Tongue (tissue), 3 donors: ENCODE measurements at places on chromosomes 5 and 9.

DNA sequence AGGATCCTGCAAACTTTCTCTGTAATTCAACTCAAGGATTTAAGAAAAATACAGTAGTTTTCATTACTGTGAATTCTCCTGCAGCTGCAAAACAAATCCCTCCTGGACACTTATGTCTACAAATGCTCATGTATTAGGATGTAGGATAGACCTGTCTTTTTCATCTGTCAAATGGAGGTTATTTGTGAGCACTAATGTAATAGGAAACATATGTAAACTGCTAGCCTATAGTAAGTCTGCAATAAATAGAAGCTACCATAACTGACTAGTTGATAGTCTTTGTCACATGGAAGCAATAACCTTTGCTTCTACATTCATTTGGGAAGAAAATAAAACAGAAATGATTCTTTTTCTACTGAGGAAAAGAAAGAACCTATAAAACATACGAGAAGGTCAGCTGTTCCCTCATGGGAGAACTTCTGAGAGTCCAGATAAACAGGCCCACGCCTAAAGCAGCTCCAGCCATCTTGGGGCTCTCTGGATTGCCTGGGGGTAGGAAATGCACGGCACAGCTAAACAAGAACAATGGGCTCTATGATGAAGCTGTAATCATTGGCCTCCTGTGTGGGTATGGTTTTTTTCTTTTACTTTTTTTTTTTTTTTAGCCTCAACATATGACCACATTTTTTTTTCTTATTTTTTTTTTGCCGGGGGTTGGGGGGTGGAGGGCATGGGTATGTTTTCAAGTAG is 6.2 kb downstream of the KCNV2 start:
- DNase-seq = peak; percentile 70

GRCh38 chr5:93225748-93226147 is 355.3 kb downstream of the NR2F1-AS1 start:
- DNase-seq = peak; percentile 31

- DNase-seq = peak; percentile 6
These were observed 667.2 kb upstream of the ZNF608 start for GRCh38 chr5:125413496-125414274.

GRCh38 chr9:91994422-91994821 is 44.4 kb upstream of the ROR2 start:
- no peak for DNase-seq

DNA sequence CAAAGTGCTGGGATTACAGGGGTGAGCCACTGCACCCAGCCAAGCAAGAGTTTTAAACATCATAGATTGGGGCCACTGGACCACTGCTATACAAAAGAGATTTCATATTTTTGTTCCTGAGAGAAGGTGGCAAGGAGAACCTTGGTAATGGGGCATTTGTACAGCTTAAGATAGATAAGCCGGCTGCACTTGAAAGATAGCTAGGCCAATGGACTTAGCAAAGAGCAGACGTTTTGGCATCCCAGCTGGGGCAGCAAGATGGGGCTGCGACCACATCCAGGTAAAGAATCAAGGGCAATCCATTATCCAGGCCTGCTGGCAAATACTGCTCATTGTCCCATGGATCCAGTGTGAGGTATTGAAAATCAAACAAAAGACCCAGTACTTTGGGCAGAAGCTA is 3.9 kb upstream of the ISCA1 start:
- DNase-seq = no peak

DNA sequence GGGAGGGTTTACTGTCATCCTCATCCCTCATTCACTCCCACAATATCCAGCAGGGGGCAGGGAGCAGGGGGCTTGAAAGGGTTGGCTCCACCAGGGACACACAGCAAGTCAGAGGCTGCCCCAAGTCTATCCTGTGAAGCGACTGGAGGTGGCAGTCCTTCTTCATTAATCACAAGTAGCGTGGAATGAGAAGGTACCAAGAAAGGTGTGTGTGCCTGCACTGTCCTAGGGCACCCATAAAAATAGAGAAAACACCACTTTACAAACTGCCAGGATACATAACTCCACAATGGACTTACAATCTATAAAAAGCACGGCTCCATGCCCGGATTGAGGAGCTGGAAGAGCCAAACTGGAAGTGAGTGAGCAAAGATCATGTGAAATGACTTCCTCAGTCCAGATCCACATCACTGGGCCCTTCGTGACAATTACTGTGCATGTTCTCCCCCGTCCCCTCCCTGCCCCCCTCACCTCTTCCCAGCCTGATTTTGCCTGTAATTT is 183.9 kb downstream of the SLIT3 start:
- no peak for DNase-seq

DNA sequence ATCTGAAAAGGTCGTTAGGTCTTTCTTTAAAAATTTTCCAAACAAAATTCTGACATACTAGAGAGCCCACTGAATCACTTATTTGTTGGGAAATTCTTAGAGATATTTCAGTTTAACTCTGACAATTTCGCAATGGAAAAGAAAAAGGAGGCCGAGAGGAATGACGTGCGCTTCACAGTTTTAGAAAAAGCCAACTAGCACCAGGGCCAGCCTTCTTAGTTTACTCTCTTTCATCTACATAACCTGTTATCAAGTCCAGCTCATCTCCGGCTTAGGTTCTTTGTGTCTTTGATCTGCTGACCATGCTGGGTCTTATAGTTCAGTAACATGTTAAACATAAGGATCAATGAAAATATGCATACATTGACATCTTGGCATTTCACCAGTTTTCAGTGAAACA is 201.7 kb upstream of the TAS2R1 start:
- DNase-seq = no peak

DNA sequence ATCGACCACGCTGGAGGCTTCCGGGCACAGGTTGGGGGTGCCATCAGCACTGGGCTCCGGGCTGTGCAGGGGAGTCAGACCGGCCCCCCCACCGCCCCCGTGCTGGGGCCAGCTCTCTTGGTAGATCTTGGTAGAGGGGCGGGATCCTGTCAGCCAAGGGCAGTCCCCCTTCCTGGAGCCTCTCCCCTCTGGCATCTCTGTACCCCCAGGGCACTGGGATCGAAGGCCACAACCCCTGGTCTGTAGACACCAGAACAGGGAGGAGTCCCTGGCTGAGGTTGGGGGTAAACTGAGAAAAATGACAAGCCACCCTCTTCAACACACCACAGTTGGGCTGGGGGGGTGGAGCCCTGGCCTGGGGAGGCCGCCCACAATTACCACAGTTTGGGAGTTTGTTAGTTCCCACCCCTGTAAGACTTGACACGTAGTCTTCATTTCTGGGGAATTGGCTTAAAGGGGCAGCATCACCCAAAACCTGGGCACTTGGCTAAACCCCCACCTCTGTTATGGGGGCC is 882 bp downstream of the CERCAM start:
- no peak for DNase-seq

DNA sequence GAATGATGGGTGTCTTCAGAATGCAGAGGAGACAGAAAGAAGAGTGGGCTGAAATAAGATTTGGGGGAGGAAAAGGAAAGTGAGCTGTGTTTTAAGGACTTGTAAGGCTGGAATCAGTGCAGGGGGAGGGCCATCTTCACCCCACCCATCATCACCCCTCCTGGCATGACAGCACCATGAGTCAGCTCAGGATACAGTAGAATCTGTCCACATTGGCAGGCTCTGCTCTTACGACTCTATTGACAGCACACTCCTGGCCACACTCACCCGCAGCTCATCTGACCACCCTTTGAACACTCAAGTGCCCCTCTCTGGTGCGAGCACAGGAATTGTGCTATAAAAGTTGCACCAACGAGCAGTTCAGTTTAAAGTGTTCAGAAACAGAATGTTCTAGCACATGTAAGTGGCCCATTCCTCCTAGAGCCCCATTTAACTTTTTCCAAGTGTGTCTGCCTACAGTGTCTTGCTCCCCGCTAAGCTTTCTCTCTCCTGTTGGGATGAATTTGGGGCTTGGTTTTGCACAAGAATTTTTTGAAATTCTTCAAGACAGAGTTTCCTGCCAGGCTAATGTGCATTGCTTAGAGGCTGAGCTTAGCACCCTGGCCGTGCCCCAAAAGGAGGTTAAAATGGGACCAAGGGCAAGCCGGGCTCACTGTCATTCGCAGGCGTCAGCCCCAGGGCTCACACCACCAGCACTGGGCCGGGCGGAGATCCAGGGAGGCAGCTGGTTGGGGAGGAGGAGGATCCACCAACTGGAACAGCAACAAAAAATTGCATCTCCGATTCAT is 12.0 kb downstream of the ADRA1B start:
- peak; percentile 64 for DNase-seq

GRCh38 chr5:18433336-18433735 is 799.1 kb downstream of the TAF11L14 start:
- no peak for DNase-seq

DNA sequence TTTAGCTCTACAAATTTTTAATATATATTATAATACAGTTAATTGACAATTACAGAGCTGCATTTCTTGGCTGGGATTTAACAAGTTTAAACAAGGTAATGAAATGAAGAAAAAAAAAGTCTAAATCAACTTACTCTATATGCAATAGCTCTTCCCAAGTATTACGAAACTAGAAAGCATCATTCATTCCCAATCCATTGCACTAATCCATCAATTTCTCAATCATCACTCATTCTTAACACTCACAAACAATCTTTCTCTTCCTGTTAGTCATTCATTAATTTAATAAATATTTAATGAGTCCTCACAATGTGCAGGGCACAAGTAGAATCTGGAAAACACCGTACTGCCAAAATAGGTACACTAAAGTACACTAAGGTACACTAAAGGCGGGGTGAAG is 42.9 kb upstream of the APBA1 start:
- DNase-seq = no peak

- no peak for DNase-seq
These were observed 79.5 kb downstream of the RFX3 start for GRCh38 chr9:3446313-3446712.

DNA sequence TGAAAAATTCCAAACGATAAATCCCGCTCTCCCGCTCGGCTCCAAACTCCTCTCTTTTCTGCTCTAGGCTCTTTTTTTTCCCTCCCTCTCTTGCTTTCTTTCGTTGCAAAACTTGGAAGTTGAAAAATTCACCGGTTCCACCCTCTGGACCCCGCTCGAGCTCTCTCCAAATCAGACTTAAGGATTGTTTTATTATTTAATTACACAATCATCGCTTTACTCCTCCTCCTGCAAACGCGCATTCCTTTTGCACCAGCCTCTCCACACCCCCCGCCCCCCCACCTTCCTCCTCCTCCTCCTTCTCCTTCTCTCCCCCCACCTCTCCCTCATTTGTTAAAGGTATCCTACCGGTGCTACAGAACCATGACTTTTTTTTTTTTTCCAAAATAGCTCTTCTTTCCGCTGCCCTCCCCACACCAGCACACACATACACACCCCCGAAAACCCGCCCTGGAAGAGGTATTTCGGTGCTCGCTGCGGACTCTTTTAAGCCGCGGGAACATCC is 535 bp upstream of the NFIB start:
- DNase-seq = peak; percentile 96

DNA sequence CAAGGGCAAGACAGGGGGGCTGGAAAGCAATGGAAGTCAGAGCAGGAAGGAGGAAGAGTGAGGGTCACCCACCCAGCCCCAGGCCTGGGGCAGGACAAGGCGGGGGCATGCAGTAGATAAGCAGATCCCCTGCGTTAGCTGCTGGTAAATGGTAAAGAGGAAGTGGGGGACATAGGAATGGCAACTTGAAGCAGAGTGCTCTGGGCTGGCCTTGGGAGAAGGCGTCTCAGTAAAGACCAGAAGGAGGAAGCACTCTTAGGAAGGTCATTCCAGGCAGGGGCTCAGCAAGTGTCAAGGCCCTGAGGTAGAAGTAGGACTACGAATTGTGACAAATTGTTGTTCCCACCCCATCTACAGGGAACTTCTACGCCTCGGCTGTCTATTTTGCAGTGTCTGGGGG is 15.1 kb downstream of the TCOF1 start:
- DNase-seq = no peak

- no peak for DNase-seq
These were observed 18.1 kb upstream of the RGMB start for GRCh38 chr5:98755406-98755805.

DNA sequence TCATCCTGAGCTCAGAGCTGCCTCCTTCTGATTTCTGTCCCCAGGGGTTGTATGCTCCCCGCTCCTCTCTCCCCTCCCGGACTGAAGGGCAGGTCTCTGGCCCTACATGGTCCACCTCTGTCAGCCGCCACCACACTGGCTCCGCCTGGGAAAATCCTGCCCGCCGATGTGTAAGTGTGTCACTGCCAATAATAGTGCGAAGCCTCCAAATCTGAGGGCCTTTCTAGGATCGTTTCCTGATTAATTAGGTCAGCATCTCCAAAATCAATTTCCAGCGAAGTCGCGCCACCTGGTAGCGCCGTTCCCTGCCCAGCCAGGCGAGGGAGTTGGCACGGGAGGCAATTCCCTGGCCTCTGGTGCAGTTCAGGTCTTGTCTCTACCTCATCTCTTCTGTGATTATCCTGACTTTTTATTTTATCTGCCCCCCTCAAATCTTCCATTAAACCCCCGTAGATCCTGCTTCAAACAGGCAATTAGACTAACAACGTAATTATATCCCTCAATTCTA is 73.5 kb downstream of the ZNF618 start:
- no peak for DNase-seq

- DNase-seq = no peak
These were observed 34.3 kb downstream of the ARL15 start for GRCh38 chr5:54276048-54276447.

- no peak for DNase-seq
These were observed 13.8 kb downstream of the FOXE1 start for GRCh38 chr9:97866848-97867247.

DNA sequence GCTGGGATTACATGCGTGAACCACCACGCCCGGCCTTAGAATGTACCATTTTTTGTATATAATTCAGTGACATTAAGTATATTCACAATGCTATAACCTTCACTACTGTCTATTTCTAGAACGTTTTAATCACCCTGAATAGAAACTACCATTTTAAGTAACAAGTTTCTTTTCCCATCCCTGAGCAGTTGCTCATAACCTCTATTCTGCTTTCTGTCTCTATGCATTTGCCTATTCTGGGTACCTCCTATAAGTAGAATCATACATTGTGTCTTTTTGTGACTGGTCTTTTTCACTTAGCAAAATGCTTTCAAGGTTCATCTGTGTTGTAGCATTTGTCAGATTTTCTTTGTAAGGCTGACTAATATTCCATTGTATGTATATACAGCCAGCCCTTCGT is 39.9 kb downstream of the DDX46 start:
- DNase-seq = no peak

GRCh38 chr5:5221724-5222123 is 81.6 kb downstream of the ADAMTS16 start:
- peak; percentile 25 for DNase-seq

DNA sequence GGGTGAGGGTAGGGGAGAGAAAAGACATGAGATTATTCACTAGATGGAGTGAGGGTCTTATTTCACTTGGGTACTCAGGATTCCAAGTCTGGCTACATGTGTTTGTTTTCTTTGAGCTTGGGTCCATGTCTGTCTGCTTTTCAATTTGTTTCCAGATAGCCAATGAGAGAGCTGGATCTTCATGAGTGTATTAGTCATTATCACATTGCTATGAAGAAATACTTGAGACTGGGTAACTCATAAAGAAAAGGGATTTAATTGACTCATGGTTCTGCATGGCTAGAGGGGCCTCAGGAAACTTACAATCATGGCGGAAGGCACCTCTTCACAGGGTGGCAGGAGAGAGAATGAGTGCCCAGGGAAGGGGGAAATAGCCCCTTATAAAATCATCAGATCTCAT is 196.8 kb upstream of the TRIM32 start:
- DNase-seq = no peak

GRCh38 chr5:139196296-139196956 is 1.7 kb downstream of the SIL1 start:
- DNase-seq = no peak

- no peak for DNase-seq
These were observed 12.2 kb upstream of the SPINK4 start for GRCh38 chr9:33227741-33228140.

GRCh38 chr9:105144841-105145240 is 99.6 kb upstream of the SLC44A1 start:
- no peak for DNase-seq

GRCh38 chr9:68947015-68947414 is 66.9 kb downstream of the PRKACG start:
- no peak for DNase-seq
